ENCODE measurements at places on chromosomes 12 and 14.

DNA sequence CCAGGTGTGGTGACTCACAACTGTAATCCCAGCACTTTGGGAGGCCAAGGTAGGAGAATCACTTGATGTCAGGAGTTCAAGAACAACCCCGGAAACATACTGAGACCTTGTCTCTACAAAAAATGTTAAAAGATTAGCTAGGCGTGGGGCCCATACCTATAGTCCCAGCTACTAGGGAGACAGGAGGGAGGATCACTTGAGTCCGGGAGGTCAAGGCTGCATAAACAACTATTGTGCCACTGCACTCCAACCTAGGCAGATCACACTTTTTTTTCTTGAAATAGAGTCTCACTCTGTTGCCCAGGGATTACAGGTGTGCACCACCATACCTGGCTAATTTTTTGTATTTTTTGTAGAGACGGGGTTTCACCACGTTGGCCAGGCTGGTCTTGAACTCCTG, 6.1 kb downstream of the RND1 start:
- no peak for DNase-seq

DNA sequence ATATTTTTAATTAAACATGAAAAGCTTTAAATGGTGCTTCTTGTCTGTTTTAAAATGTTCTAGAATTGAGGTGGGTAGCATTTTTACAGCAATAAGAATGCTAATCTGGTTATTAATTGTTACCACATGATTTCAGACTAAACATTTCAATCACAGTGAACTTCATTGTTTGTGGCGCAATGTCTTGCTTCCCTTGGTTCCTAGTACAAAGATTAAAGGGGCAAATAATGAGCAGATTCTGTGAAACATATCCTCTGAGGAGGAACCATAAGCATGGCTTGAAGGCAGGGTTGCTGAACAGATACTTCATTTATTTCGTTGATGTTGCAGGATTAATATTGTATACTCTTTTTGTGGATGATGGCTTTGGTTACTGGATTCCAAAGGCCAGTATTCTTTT, 162.1 kb downstream of the FUT8 start:
- DNase-seq: no peak

DNA sequence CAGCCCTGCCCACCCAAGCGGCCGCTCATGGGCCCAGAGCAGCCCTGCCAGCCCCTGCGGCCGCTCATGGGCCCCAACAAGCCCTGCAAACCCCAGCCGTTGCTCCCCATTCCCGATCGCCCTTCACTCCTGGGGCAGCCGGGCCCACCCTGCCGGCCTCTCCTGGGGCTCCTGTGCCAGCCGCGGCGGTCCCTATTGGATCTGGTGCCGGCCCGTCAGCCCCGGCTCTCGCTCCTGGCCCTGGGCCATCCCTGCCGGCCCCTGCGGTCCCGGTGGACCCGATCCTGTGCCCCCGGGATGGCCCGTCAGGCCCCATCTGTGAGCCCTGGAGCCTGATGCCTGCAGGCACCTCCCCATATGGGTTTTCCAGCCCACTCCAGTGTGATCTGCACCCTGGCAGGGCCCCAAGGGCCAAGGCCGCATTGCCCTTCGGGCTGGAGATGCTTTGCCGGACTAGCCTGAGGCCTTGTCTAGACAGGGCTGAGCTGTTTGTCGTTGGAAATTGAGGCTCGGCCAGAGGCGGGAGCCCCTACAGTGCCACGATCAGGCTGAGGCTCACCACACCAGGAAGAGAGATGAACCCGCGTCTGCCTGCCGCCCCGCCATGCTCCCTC, 20.3 kb downstream of the FBRSL1 start:
- DNase-seq: no peak

GRCh38 chr14:70706177-70706576, 64.5 kb downstream of the TTC9 start:
- no peak for DNase-seq

- no peak for DNase-seq
Measured at GRCh38 chr12:59637692-59638070, 41.9 kb downstream of the SLC16A7 start.

Measured in umbilical cord (tissue), 2 donors.